ENCODE measurements at places on chromosomes 5 and 9. TPM values are rescaled to one million over a fixed set of nuclear protein-coding genes. Genes with fewer than 3 reads are reported as not detected.

PLPP7 gene
- total RNA-seq, result not detected

SLC45A2 gene
- not detected for total RNA-seq

CRB2 gene
- not detected for total RNA-seq

IL5 gene
- not detected for total RNA-seq

SLC6A7 gene
- not detected for total RNA-seq

GHR gene
- not detected for total RNA-seq

All from Karpas-422 (cell line).